ENCODE measurements at places on chromosomes 6 and 20. TPM values are rescaled to one million over a fixed set of nuclear protein-coding genes. Genes with fewer than 3 reads are reported as not detected.

The TRAPPC3L gene
- not detected for total RNA-seq

GRCh38 chr6:157172231-157172701 is 151.1 kb downstream of the TMEM242 start:
- no peak for DNase-seq

- DNase-seq: no peak
Observed at GRCh38 chr20:2801286-2801728, 880 bp upstream of the CPXM1 start.

DNA sequence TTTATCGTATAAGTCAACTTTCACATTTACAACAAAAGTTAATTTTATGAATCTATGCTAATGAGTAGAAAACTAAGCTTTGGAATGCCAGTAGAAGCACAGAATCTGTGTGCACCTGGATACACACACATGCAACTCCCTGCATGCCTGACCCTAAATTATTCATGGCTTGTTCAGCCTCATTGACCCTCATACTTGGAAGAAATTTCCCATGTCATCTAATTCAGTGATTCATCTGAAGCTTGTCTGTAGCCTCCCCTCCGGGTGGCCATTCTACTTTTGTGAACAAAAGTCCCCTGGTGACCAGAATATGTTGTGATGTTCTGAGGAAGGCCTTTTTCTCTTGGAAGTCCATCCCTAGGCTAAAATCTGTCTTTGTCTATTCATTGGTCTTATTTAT is 1078.4 kb downstream of the KIF16B start:
- DNase-seq: no peak

DNA sequence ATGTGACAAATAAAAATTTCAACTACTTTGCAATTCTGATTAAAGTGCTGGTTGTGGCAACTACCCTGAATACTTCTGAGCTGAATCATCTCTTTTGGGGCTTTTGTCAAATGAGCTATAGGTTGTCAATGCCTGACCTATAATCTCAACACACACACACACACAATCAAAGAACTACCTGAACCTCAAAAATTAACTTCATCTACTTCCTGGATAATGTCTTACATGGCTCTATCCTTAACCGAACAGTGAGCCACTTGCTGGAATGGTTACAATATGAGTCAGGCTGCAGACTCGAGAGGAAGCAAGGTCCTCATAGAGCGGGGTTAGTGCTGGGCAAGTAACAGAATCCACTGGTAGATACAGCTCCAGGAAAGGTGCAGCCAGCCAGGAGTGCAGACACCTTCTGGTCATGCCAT is 70.6 kb upstream of the DST start:
- DNase-seq: peak; percentile 44

GRCh38 chr20:17967521-17968365 is 851 bp downstream of the SNX5 start:
- peak; percentile 52 for DNase-seq

DNA sequence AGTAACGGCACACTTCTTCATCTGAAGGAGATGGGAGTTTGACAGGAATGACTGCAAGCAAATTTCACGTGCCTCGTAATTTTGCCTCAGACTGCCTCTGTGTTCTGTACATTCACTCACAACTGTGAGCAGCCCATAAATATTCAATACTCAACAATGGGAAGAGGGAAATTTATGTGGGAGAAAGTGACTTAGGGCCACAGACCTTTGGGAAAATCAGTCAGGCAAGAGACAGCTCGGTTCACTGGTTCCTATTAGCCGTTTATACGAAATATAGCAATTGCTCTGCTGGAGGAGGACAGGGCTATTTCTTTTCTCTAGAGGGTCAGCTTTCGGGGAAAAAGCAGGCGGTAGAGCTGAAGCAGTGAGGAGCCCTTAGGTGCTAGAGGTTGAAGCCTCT is 28.0 kb downstream of the OPN5 start:
- no peak for DNase-seq

- DNase-seq: no peak
Observed at GRCh38 chr6:6494677-6495076, 93.8 kb upstream of the LY86 start.

DNA sequence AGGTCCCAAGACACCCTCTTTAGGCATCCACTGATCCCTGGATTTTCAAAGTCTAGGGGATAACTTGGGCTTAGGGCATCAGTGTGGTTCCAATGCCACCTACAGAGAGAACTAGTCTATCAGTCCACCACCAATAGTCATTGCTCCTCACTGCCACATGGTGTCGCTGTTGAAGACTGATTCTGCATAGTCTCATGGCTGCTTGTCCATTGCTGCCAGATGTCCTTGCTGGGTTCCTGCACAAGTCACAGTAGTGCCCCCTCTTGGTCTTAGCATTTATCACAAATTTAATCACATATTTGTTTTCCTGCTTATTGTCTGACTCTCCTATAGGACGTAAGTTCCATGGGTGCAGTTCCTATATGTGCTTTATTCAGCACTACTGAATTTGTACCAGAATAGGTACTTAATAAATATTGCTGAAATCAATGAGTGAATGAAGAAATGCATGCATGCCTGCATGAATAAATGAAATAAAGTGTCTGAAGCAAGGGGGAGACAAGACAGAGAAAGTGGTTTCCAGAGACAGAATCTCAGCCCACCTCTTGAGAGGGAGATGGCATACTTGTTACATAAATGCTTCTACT is 45.9 kb upstream of the RALY start:
- peak; percentile 57 for DNase-seq

DNA sequence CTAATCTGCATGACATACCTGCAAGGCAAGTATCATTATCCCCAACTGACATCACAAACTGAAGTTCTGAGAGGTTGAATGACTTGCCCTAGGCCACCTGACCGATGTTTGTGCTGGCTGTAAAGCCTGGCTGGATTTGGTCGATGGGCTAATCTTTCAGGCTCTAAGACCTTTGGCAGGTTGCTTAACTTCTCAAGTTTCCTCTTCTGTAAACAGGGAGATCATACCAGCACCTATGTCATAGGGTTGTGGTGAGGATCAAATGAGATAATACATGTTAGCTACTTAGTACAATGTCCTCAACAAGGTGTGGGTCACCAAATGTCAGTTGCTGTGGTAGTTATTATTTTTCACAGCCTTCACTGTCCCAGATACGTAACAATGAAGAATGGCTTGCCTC is 14.2 kb downstream of the ANKRD66 start:
- DNase-seq: no peak

DNA sequence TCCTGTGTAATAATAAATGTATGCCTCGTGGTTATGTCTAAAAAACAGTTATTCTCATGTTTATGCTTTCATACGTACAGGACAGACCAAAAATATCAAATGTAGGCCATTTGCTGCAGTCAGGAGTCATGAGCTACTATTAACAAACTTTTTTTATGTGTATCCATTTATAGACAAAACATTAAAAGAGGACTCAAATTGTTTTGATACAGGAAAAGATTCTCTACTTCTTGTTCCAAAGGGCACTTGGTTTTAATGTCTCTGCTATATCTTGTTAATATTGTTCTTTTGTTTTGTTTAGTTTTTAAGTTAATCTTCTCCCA is 155.2 kb downstream of the ZDHHC14 start:
- DNase-seq: peak; percentile 83

- DNase-seq: no peak
Observed at GRCh38 chr6:127980996-127981395, 80.1 kb upstream of the THEMIS start.

DNA sequence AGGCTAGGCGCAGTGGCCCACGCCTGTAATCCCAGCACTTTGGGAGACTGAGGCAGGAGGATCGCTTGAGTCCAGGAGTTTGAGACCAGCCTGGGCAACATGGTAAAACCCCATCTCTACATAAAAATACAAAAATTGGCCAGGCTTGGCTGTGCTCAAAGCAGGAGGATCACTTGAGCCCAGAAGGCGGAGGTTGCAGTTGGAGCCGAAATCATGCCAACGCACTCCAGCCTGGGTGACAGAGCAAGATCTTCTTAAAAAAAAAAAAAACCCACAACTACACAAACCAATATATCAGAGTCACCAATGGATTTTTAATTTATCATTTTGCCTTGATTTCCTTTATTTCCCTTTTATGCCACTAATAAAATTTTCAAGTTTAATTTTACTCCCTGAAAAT is 9.3 kb downstream of the MAP3K5 start:
- DNase-seq: no peak

GRCh38 chr6:24933868-24934401 is 1.8 kb downstream of the RIPOR2 start:
- peak; percentile 30 for DNase-seq

The PRR18 gene
- total RNA-seq: not detected

GRCh38 chr6:5353971-5354370 is 92.7 kb downstream of the FARS2 start:
- DNase-seq: no peak

DNA sequence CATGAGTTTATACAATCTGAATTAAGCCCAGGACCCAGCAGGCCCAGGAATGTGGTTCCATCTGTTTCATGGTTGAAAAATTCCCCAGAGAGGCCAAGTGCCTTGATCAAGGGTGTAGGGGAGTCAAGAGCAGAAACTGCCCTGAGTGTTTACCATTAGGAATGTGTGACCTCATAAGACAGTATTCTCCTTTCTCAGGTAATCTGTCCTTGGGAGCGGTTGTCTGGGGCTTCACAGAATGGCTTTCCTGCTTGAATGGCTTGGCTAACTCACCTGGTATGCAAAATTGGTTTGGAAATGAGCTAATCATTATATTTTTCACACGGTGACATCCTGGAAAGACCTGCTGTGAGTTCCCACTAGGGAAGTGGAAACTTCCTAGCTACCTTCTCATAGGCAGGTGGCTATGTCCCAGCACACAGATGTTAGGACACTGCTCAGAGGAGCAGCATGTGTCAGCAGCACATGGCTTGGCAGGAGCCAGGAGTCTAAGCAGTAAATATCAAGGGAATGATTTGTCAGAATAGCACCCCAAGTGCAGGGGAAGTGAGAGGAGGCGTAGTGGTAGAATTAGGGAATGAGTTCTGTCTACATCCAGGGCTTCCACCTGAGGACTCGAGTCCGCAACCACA is 17.7 kb downstream of the CLIC5 start:
- no peak for DNase-seq

The PAQR8 gene
- total RNA-seq: 7.8 TPM

The ZNF337 gene
- 8.7 TPM for total RNA-seq

DNA sequence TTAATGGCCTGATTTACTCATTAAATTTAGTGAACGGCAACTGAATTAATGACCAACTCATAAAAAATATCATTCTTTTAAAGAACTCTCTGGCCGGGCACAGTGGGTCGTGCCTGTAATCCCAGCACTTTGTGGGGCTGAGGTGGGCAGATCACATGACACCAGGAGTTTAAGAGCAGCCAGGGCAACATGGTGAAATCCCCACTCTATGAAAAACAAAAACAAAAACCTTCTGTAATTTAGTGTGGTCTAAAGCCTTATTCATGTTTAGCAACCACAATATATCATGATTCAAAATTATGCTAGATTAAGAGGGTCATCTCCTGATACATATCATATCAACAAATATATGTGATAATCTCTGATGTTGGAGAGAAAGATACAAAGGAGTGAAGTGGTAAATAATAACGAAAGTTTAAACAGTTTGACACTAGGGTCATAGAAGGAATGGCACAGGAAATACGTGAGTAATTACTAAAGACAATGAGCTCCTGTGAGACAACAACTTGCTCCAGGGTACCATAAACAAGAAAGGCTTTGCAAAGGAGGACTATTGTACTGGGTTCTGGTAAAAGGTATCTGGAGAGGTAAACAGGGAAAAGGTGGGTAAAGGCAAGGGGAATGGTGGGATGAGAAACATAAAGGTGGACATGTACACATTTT is 5.7 kb downstream of the ELOVL4 start:
- no peak for DNase-seq

DNA sequence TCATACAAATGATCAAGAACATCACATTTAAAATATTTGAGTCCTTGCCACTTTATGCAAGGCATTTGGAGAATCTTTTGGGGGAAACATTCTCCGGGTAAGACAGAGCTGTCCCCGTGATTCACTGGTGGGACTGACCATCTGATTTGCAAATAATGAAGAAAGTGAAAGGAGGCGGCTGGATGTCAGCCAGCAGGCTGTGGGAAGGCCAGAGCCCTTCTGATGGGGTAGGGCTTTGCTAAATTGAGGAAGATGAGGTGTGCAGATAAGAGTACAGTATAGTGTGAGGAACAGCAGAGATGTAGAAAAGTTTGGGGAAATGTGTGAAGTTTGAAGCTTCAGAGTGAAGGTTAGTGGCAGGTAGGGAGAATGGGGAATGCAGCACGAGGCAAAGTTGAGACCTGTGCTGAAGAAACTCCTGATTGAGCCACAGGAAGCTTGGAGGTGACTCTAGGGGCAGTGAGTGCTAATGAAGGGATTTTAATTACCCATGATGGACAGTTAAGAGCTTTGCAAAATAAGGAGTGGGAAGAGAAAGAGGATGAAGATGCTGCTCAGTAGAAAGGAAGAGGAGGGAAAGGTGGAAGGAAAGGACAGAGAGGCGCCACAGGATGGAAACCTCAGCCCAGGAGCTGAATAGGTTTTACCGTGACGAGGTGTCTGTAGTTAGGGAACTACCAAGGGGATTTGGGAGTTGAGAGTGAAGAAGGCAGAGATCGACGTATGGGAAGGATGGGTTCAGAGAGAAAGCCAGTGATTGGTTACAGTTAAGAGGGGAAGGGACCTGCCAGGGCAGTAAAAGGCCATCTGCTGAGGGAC is 68.7 kb downstream of the SNX9 start:
- DNase-seq: no peak

GRCh38 chr6:52077180-52077884 is 10.1 kb downstream of the PKHD1 start:
- DNase-seq: no peak

The SMLR1 gene
- not detected for total RNA-seq

The ALDH8A1 gene
- total RNA-seq: 0.20 TPM

The INSM1 gene
- total RNA-seq: not detected

GRCh38 chr20:49677777-49678758 is 35.6 kb downstream of the B4GALT5 start:
- no peak for DNase-seq

DNA sequence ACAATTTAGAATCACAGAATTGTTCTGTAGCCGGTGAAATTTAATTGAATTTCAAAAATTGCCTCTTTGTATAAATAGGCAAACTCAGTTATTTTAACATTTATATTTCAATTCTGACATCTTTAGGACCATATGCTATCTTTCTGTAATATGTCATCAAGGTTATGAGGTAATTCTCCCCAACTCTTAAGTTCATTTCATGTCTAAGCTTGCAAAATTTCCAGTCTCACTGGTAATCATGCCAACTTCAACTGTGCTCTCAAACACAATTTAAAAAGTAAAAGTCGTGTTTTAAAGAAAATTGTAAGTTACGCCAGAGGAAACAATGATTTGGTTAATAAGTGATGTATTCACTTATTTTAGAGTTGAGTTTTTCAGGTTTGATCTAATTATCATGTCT is 1.4 kb downstream of the NCOA7 start:
- DNase-seq: no peak

GRCh38 chr6:53426667-53427270 is 78.0 kb upstream of the ELOVL5 start:
- DNase-seq: no peak

GRCh38 chr20:32481311-32482142 is 103.6 kb downstream of the NOL4L start:
- no peak for DNase-seq

DNA sequence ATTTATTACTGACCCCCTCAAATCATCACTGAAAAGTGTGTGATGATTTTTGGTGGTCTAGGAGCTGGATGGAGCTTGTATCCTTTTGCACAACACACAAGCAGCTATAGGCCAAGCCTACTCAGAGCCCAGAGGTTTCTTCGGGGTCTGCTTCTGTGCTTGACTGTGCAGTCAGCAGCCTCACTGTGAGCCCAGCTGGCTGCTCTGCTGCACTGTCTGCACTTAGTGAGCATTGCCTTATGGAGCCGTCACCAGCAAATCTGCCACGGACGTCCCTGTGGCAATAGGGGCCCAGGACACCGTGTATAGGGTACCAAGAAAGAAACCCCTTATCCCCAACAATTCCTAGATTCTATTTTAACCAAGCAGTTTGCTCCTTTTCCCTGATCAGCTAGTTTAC is 38.6 kb upstream of the GMPR start:
- no peak for DNase-seq
